ENCODE measurements at places on chromosomes 1 and 21. TPM values are rescaled to one million over a fixed set of nuclear protein-coding genes. Genes with fewer than 3 reads are reported as not detected.

DNA sequence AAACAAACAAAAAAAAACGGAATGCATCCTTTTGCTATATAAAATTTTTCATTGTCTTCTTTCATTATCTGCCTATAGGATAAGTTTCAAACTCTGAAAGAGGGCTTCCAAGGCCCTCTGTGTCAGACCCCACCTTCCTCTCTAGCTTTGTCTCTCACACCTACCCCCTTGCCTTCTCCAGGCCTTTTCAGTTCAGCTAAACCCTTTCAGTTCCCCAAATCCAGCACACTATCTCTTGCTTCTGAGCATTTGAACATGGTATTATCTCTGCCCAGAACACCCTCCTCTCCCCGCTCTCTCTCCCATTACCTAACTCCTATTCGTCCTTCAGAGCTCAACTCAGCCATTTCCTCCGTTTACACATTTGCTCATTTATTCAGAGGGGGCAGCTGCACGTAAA, 35.7 kb downstream of the C1orf216 start:
- H3K27ac ChIP-seq = no peak overlapping the region
- DNase-seq = no peak
- H3K27me3 ChIP-seq = peaks cover 40% of the 10 kb centered on the region
- no peaks in the 10 kb centered on the region for H3K36me3 ChIP-seq
- H3K4me1 ChIP-seq = no peaks in the 10 kb centered on the region

- no peaks in the 10 kb centered on the region for H3K27me3 ChIP-seq
- peak; percentile 25 for DNase-seq
- H3K27ac ChIP-seq = peak overlapping the region; percentile 85
- H3K4me3 ChIP-seq = no peak overlapping the region
- H3K4me1 ChIP-seq = peaks cover 49% of the 10 kb centered on the region
These were observed 3.5 kb upstream of the PIGV start for GRCh38 chr1:26784023-26784871.

DNA sequence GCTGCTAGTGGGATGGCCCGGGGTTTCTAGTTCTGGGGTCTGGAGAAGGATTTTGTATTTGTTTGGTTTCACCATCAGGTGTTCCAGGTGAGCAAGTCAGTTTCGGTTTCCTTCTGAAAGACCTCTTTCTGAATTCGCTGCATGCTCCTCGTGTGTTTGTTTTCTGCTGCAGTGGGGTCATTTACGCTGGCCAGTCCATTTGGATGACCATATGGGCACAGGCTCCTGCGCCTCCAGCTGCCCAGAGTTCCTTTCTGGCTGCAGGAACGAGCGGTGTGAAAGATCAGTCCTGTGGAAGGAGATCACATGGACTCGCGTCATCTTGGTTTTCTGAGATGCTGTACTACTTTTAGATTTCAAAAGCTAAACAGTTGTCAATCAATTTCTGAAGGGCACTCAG, 83.7 kb upstream of the GCLM start:
- H3K4me3 ChIP-seq = no peak overlapping the region
- no peak for DNase-seq
- peaks cover 36% of the 10 kb centered on the region for H3K27me3 ChIP-seq
- peaks cover 5% of the 10 kb centered on the region for H3K4me1 ChIP-seq

GRCh38 chr1:75265792-75266191, 131.6 kb downstream of the LHX8 start:
- H3K4me1 ChIP-seq = peaks cover 9% of the 10 kb centered on the region
- no peaks in the 10 kb centered on the region for H3K27me3 ChIP-seq
- H3K27ac ChIP-seq = no peak overlapping the region
- no peaks in the 10 kb centered on the region for H3K36me3 ChIP-seq

GRCh38 chr1:185398022-185398421, 81.0 kb upstream of the IVNS1ABP start:
- peaks cover 6% of the 10 kb centered on the region for H3K4me1 ChIP-seq
- peaks cover 2% of the 10 kb centered on the region for H3K27me3 ChIP-seq
- no peak for DNase-seq

DNA sequence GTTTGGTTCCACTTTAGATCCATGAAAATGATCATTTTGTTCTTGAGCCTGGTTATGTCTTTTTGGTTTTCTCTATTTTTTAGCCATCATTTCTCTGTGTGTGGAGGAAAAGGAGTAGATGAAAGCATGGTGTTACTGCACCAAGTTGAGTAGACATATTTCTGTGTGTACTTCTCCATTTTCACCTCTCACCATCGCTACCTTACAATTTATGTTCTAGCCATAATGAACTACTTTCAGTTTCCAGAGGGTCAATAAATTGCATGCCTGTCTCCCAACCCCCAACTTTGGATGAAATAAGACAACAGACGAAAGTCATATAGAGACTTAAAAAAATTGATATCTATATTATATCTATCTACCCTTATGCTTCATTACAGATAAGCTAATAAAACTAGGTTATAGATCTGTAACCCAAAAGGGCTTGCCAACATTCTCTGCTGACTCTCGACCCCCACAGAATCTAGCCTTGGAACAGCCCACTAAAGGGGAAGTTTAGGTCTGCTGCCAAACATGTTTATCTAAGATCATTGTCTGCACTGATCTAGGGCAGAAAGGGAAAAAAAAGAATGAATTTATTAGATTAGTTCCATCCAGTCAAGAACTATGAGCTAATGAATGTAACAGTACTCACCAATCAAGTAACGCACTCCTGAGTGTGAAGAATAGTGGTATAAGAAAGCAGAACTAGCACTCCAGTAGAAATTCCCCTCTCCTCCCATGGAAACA, 7.5 kb upstream of the MAN1A2 start:
- no peaks in the 10 kb centered on the region for H3K27me3 ChIP-seq
- no peak for DNase-seq
- H3K4me3 ChIP-seq = no peak overlapping the region
- peaks cover 4% of the 10 kb centered on the region for H3K36me3 ChIP-seq
- H3K27ac ChIP-seq = no peak overlapping the region

GRCh38 chr1:229230140-229230892, 40.6 kb upstream of the RAB4A start:
- no peak overlapping the region for H3K4me3 ChIP-seq
- no peak for DNase-seq
- no peaks in the 10 kb centered on the region for H3K36me3 ChIP-seq
- H3K27ac ChIP-seq = peak overlapping the region; percentile 65

The HSPG2 gene
- 656 TPM for total RNA-seq

The CFAP107 gene
- total RNA-seq = 2.8 TPM

DNA sequence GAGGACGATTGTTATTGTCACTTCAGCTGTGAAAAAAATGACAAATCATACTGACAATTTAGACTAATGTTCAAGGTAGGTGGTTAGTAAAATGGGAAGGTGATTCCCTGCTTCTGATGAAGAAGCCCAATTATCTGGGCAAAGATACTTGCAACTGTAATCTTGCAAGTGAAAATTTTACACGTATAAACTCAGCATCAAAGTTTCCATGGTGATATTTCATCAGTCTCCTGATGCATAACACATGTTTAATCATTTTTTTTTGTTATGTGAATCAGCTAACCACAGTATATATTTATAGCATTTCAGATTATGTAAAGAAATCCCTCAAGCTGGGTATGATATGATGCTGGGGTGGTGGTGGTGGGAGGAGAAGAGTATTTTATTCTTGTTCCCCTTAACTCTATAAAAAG, 16.4 kb upstream of the KCNK1 start:
- H3K36me3 ChIP-seq = no peaks in the 10 kb centered on the region
- H3K4me1 ChIP-seq = peaks cover 6% of the 10 kb centered on the region
- no peak overlapping the region for H3K27ac ChIP-seq

- H3K4me1 ChIP-seq = peaks cover 1% of the 10 kb centered on the region
- H3K27me3 ChIP-seq = peaks cover 31% of the 10 kb centered on the region
- no peaks in the 10 kb centered on the region for H3K36me3 ChIP-seq
- H3K4me3 ChIP-seq = no peak overlapping the region
- no peak overlapping the region for H3K27ac ChIP-seq
- no peak for DNase-seq
These were observed 34.7 kb downstream of the CHD5 start for GRCh38 chr1:6145396-6145750.

- no peak for DNase-seq
- H3K27me3 ChIP-seq = no peaks in the 10 kb centered on the region
- no peak overlapping the region for H3K27ac ChIP-seq
- H3K4me1 ChIP-seq = peaks cover 6% of the 10 kb centered on the region
- H3K36me3 ChIP-seq = no peaks in the 10 kb centered on the region
These were observed 296.8 kb downstream of the TPR start for GRCh38 chr1:186078245-186078644.

GRCh38 chr1:11676386-11677103, 4.4 kb downstream of the MAD2L2 start:
- H3K4me1 ChIP-seq = peaks cover 5% of the 10 kb centered on the region
- peaks cover 9% of the 10 kb centered on the region for H3K36me3 ChIP-seq
- H3K4me3 ChIP-seq = no peak overlapping the region
- DNase-seq = no peak
- no peaks in the 10 kb centered on the region for H3K27me3 ChIP-seq
- no peak overlapping the region for H3K27ac ChIP-seq

DNA sequence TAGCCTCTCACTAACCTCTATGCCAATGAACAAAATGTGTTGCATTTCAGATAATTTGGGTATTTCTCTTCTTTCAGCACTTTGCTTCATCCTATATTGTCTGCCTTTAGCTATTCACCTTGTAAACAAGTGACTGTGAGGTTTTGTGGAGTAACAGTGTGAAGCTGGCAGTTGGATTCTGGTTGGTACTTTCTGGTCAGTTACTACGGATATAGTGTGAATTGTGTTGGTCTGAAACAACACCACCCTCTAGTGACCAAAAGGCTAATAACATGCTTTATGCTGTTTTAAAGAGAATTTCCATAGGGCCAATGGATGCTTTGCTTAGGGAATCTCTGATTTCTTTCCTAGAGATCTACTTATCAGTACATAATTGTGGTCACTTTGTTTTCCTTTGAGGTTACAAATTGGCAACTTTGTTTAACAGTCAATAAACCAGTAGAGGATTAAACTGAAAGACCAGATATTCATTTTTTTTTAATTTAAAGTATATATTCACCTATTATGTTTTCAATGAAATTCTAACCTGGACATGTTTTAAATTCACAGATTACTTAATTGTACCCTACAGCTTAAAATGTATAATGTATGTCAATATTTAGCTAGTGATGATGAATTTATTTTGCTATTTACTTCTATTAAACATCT, 2.5 kb upstream of the PTGER3 start:
- H3K27ac ChIP-seq = no peak overlapping the region
- H3K36me3 ChIP-seq = no peaks in the 10 kb centered on the region
- peaks cover 3% of the 10 kb centered on the region for H3K4me1 ChIP-seq
- peaks cover 51% of the 10 kb centered on the region for H3K27me3 ChIP-seq

The IL24 gene
- total RNA-seq = not detected

The RGS4 gene
- total RNA-seq = 7.3 TPM

- DNase-seq = no peak
- H3K27me3 ChIP-seq = peaks cover 4% of the 10 kb centered on the region
- H3K36me3 ChIP-seq = no peaks in the 10 kb centered on the region
- no peak overlapping the region for H3K4me3 ChIP-seq
- H3K4me1 ChIP-seq = peaks cover 13% of the 10 kb centered on the region
These were observed 43.9 kb upstream of the LYST start for GRCh38 chr1:235910357-235911299.

The BMP8B gene
- total RNA-seq = 0.91 TPM

The RGSL1 gene
- total RNA-seq = not detected

Data from progenitor cell of endocrine pancreas (in vitro differentiated cells).